ENCODE measurements at places on chromosomes 4 and X. TPM values are rescaled to one million over a fixed set of nuclear protein-coding genes. Genes with fewer than 3 reads are reported as not detected.

DNA sequence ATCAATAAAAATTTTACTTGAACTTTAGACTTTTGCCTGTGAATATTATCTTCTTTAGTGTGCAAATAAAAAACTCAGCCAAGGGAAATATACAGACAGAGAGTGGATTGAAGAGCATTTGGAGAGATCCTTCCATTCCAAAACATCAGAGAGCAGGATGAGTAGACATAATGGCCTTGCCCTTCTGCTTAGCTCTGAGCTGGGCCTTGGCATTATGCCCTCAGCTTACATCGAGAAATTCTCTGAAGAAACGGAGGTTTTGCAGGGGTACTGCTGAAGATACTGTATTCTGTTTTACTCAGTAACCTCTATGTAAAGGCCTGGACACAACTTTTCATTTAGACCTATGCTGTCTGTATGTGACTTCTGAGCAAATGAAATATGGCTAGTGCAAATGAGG is 317.4 kb downstream of the STIM2 start:
- no peak for DNase-seq

The CCDC110 gene
- 0.36 TPM for total RNA-seq

DNA sequence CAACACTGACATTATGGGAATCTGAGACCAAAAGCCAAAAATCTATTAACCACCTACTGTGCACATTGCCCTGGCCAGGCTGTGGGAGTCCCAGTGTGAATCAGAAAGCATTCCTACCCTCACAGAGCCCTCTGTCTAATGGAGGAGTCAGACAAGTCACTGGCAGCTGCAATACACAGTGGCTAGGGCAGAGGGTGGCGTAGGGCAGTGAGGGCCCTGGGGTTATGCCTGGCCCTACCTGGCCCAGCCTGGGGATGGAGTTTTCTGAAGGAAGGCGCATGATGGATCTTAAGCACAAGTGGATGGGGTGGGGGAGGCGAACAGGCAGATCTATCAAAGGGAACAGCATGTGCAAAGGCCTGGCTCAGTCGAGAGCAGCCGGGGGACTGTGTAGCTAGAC is 10.8 kb downstream of the JAKMIP1 start:
- no peak for DNase-seq

The TEC gene
- total RNA-seq = 5.3 TPM

The TMEM31 gene
- 1.4 TPM for total RNA-seq

The KIF4A gene
- total RNA-seq = 0.18 TPM

DNA sequence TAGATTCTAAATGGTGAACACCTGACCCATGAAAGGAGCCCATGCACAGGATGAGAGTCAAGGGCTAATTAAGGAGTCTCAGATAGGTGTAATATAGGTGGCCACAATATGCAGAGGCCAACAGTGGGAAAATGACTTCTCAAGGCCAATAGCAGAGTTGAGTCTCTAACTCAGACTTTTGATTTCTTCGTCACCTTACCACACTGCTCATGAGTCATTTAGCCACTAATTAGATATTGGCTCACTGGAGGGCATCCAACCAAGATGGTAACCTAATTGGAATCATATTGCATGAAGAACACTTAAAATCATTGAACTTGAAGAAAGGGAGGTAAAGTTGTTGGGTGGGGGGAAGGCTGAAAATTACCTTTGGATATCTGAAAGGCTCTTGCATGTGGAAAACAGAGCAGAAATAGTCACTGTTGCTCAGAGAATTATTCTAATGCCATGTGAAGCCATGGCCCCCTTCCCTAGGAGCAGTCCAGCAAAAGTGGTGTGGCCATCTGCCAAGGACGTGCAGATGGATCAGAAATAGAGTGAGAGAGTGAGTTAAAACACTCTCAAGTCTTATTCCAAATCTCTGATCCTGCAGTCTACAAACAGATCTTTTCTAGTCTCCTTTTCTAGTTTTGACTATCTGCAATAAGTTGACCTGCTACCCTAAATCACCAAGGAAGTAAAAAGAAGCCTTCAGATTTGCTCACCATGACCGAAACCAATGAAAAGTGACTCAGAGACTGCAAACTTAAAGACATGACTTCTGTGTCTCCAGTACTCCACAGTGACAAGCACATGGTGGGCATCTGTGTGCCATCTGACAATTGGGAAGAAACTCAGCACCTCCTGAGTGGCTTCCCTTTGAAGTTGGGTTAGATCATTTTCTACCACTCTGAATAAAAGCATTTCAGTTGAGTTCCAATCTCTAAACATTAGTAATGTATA is 93.9 kb upstream of the C1QTNF7 start:
- no peak for DNase-seq

The ASB12 gene
- not detected for total RNA-seq

DNA sequence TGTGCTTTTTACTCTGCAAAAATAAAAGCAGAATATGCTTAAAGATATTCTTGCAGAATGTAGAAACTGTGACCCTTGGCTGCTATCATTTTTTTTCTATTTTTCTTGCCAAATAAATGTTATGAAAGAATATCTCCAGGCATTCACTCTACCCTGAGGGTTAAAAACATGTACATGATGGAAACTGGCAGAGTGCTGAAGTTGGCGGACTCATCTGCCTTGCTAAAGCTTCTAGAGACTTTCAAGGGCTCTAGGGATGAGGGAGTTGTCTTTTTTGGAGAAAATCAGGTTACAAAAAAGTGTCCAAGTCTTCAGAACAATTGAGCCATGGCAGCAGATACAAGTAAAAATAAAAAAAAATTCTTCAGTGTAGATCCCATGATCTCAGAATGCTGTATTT is 40.5 kb upstream of the NRK start:
- DNase-seq = no peak

The FRG2 gene
- not detected for total RNA-seq

GRCh38 chr4:160127211-160127610 is 1024.3 kb downstream of the RAPGEF2 start:
- no peak for DNase-seq

DNA sequence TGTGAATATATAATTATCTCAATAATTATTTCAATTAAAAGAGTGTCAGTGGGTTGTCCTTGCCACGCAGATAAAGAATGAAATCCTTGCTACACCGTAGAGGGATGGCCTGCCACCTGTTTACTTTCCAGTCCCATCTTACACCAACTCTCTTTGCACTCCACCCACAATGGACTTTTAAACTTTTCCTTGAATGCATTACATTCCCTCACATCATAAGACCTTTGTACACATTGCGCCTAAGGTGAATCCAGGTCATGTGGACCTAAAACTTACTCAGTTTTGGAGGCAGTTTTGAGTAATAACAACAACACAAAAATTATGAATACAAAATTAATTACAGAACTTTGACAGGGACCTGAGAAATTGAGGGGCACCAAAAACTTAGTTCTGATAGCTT is 78.7 kb upstream of the PDE5A start:
- DNase-seq = no peak

- DNase-seq = no peak
Measured at GRCh38 chr4:140222171-140222570, 68.2 kb upstream of the MAML3 start.

- no peak for DNase-seq
Measured at GRCh38 chr4:123415977-123416376, 19.4 kb downstream of the SPRY1 start.

The TMPRSS11A gene
- total RNA-seq = not detected

GRCh38 chr4:109433205-109434006 is at the start of gene SEC24B:
Gene SEC24B (plus strand): TSS chr4:109433815. CDS start chr4:109433870, 55 bp downstream.
- peak; percentile 94 for DNase-seq

DNA sequence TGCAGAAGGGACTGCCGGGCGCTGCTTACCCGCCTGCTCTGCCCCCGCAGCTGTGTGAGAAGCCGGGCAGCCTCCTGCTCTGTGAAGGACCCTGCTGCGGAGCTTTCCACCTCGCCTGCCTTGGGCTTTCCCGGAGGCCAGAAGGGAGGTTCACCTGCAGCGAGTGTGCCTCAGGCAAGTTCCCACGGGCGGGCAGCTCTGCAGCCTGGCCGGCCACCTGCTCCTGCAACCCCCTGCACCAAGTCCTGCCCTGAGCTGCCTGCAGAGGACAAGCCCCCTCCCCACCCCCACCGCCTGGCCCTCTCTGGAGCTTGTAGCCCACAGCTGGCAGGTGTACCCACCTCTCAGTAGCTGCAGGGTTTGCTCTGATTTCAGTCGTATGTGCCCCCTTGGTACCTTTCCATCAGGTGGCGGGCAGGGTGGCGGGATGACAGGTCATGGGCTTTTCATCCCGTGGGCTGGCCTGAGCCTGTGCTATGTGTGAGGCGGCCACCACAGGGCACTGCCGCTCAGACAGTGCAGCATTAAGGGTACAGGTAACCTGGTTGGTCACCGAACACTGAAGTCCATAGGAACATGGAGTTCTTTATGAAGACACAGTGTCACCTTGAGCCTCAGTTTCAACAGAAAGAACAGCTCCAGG is 56.6 kb downstream of the NELFA start:
- no peak for DNase-seq

- DNase-seq = no peak
Measured at GRCh38 chr4:81919223-81919622, 447.5 kb upstream of the RASGEF1B start.

DNA sequence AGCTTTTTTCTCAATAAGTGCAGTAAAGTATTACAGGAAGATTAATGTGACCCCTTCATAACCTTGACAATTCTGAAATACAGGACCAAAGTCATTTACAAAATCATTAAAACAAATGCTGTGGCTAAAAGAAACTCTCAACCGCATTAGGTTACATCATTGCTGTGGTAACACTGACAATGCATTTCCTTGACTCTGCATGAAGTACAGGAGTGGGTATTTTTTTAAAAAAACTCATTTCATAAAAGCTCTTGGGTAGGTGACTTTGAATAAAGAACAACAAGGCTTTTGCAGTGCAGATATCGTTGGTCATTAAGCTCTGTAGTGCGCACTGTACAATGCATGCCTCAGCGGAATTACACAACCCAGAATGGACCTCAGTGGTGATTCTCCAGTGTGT is 23.4 kb upstream of the XK start:
- DNase-seq = no peak

- no peak for DNase-seq
Measured at GRCh38 chr4:187732524-187732923, 263.0 kb upstream of the ZFP42 start.

DNA sequence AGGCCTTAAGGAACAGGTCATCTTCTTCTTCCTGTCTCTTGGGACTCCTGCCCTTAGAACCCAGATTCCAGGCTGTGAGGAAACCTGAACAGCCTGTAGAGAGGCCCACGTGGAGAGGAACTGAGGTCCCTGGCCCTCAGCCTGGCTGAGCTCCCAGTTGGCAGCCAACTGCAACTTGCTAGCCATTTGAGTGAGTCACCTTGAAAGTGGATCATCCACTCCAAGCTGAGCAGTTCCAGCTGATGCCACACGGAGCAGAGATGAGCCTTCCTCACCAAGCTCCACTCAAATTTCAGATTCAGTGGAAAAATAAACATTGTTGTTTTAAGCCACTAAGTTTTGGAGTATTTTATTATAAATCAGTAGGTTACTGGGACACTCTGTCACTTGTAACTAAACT is 392.5 kb downstream of the BCOR start:
- peak; percentile 68 for DNase-seq

DNA sequence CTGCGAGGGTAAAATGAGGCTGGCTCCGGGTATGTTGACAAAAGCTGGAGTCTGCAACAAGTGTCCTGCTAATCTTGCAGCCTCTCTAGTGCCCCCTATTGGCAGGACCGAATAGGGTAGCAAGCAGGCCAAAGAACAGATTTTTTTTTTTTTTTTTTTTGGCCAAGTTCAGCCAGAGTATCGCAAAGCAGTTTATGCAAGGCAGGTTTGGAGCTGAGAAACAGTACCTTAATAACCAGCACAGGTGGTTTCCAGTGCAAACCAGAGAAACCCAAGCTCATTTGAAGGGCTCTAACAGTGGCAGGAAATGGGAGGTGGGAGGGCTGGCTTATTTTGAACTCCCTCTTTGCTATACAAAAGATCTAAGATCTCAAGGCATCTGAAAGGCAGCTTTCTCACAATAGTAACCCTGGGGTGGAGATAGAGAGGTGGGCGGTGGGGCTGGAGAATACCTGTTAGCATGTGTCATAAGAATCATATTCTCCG is 38.2 kb upstream of the OCIAD2 start:
- DNase-seq = no peak

- no peak for DNase-seq
Measured at GRCh38 chrX:143894938-143895337, 11.1 kb downstream of the UBE2NL start.

DNA sequence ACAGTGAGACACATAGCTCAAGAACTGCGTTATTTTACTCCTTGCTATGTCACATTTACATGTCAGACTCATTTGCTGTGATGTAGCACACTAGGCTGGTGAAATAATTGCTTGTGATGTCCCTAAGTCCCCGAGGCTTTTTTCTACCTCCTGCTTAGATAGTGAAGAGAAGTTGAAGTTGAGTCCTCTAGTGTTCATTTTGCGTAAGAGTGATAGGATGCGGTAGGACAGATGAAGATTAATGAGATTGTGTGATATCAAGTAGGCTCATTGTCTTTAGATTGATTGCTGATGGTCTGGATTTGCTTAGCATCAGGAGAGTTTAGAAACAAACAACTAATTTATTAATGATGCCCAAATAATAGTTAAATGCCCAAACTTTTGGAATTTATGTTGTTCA is 173.6 kb upstream of the NUDT6 start:
- DNase-seq = no peak

Data from sciatic nerve (tissue), 2 donors.